T-cell (primary cell): ENCODE measurements at places on chromosomes 7 and 10. TPM values are rescaled to one million over a fixed set of nuclear protein-coding genes. Genes with fewer than 3 reads are reported as not detected.

Gene LIPF
- not detected for total RNA-seq

Gene PIK3CG
- total RNA-seq: 27.8 TPM

Gene MRC1
- total RNA-seq: 0.53 TPM

DNA sequence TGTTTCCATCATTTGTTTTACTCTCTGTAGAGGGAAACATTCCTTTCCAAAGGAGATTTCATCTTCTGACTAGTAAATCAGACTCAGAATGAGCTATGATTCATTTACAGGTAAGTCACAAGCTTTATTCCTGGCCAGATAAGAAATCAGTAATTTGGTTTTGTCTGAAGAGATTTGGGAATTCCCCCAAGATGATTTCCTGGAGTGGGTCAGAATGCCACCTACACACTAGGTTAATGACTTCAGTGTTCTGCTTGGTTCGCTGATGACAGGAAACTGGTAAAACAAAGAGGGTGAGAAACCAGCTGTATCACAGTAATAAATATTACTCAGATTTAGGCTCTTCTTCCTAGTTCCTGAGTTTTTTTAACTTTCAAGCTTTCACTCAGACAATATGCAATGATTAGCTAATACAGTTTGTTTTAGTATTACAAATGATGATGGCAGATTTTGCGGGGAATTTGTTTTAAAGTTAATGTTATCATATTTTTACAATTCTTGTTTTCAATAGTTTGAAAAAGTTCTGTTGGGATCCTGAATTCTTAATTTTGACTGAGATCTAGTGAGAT, 8.3 kb upstream of the ASZ1 start:
- no peak for DNase-seq

GRCh38 chr10:119759832-119760231, 34.0 kb downstream of the INPP5F start:
- no peak for DNase-seq

DNA sequence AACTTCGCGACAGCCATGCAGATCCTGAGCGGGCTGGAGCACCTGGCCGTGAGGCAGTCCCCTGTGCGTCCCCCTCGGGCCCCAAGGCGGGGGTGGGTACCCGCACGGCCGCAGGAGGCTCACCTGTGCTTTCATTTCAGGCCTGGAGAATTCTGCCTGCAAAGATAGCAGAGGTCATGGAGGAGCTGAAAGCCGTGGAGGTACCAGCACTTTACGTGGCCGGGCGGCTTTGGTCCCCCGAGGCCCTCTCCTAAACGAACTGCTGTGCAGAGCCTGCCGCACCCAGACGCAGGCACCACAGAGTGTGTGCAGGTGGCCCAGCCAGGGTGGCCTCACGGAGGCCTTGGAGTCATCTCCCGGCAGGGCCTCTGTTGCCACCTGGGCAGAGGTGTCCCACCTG, 11.1 kb upstream of the UTF1 start:
- no peak for DNase-seq

DNA sequence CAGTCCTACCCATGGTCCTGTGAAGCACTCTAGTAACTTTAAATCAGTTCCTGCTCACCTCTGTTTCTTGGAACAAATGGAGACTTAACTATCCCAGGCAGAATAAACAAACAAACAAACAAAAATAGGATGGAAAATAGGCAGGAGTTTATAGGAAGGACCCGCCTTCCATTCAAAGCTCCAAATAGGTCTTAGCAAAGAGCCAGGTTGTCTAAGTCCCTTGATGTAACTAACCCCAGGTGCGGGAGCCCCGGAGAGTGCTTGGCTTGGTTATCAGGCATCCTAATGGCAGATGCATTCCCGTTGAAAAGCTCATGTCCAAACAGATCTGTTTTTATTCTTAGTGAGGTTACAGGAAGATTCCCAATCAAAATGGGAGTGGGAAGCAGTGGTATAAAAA, 2.2 kb downstream of the IFIT2 start:
- no peak for DNase-seq

- no peak for DNase-seq
Measured at GRCh38 chr7:85736085-85736484, 549.2 kb upstream of the SEMA3D start.

Gene TEX47
- not detected for total RNA-seq

DNA sequence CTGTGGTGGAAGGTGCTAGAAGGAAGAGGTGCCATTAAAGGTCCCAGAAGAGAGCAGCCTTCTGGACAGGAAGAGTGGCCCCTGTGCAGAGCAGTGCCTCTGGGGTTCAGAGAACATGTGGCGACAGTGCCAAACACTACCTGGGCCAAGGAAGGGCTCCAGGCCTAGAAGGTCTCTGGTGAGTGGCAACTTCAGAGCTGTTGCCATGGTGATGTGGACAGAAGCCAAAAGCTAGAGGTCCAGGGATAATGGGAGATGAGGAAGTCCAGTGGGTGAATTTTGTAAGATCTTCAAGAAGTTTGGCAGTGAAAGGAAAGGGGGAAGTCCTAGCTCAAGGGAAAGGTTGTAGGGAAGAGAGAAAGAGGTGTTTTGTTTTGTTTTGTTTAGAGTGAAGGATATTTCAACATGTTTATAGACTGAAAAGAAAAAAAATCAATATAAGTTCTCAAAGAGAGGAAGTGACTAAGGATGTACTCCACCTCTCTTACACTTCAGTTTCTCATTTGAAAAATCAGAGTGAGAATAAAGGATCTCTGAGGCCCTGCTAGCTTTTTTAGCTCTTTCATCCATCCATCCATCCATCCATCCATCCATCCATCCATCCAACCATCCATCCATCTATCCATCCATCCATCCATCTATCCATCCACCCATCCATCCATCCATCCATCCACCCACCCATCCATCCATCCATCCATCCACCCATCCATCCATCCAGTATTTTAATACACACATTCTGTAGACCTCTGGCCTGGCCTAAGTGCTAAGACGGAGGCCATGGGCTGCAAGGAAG, 77.1 kb upstream of the DUSP5 start:
- DNase-seq: no peak
